ENCODE measurements at places on chromosomes 11 and 22. TPM values are rescaled to one million over a fixed set of nuclear protein-coding genes. Genes with fewer than 3 reads are reported as not detected.

CDCA5 gene
- 14.6 TPM for total RNA-seq

CCDC73 gene
- not detected for total RNA-seq

DNA sequence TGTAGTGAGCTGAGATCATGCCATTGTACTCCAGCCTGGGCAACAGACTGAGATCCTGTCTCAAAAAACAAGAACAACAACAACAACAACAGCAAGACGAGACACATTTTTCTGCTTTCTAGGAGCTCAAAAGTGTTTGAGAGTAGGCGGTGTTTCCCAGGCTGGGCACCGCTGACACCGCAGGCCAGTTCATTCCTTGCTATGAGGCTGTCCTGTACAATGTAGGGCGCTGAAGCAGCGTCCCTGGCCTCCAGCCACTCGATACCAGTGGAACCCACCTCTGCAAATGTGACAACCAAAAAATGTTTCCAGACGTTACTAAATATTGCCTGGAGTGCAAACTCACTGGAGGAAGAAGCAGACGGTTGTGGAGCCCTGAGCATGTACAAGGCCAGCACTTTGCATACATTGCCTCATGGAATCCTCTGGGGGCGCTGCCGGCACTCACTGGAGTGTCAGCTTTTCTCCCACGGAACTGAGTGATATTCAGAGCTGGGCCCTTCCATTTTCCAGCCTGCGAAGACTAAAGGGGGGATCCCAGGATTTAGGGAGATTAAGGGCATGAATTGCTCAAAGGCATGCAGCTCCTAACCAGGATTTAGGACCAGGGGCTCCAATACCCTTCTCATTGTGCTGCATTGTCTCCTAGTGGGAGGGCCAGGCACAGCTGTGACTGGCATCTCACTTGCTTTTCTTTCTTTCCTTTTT, 5.8 kb upstream of the MIEF1 start:
- H3K27me3 ChIP-seq, result no peaks in the 10 kb centered on the region
- peak; percentile 89 for DNase-seq
- H3K4me3 ChIP-seq, result no peak overlapping the region
- H3K27ac ChIP-seq, result peak overlapping the region; percentile 22
- H3K36me3 ChIP-seq, result no peaks in the 10 kb centered on the region

DNA sequence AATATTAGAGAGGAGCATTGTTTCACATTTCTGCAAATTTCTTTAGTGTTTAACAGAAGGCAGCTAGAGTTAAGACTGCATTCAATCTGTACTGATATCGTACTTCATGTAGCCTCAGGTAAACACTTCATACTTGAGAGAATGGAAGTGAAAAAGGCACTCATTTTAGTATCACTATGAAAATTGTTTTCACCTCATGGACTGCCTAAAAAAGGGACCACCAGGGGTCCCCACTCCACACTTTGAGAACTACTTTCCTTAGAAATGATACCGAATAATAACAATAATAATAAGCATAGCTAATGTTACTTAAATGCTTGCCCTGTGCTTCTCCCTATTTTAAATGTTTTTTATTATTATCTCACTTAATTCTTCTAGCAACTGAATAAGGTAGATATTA, 95.1 kb downstream of the BLID start:
- H3K36me3 ChIP-seq, result no peaks in the 10 kb centered on the region
- no peaks in the 10 kb centered on the region for H3K4me1 ChIP-seq
- H3K27ac ChIP-seq, result no peak overlapping the region
- no peaks in the 10 kb centered on the region for H3K27me3 ChIP-seq
- DNase-seq, result peak; percentile 30

NXF1 gene
- 60.7 TPM for total RNA-seq

SLC7A4 gene
- 4.0 TPM for total RNA-seq

DDTL gene
- total RNA-seq, result 3.5 TPM

DNA sequence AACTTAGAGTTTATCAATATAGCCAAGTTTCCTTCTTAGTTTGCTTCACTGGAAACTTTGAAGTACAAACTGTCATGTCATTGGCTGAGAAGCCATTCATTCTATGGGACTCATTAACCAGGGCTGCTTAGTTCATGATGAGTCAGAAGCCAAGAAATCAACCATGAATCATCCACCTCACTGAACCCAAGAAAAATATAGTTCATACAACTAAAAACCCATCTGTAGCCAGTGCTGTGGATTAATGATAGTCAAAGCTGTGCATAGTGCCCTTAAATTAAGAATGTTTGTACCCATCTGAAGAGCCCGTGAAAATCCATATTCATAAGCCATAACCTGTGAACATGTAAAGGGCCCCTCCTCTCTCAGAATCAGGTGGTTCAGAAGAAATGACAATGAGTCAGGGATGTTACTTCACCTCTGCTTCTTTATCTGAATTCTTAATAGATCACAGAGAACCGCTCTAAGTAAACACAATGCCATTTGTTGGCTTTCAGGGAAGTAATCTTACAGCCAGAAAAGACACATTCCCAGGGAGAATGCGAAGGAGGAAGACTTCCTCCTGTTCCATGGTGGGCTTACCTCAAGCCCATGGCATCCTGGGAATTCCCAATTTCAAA, 25.4 kb downstream of the MMP20 start:
- no peaks in the 10 kb centered on the region for H3K36me3 ChIP-seq
- no peaks in the 10 kb centered on the region for H3K4me1 ChIP-seq
- no peak overlapping the region for H3K4me3 ChIP-seq
- no peaks in the 10 kb centered on the region for H3K27me3 ChIP-seq
- no peak overlapping the region for H3K27ac ChIP-seq
- DNase-seq, result no peak

GRCh38 chr11:19871531-19871930, 158.9 kb downstream of the NAV2 start:
- no peaks in the 10 kb centered on the region for H3K27me3 ChIP-seq
- H3K4me1 ChIP-seq, result peaks cover 8% of the 10 kb centered on the region
- DNase-seq, result no peak
- no peak overlapping the region for H3K4me3 ChIP-seq
- H3K36me3 ChIP-seq, result no peaks in the 10 kb centered on the region
- H3K27ac ChIP-seq, result no peak overlapping the region

DNA sequence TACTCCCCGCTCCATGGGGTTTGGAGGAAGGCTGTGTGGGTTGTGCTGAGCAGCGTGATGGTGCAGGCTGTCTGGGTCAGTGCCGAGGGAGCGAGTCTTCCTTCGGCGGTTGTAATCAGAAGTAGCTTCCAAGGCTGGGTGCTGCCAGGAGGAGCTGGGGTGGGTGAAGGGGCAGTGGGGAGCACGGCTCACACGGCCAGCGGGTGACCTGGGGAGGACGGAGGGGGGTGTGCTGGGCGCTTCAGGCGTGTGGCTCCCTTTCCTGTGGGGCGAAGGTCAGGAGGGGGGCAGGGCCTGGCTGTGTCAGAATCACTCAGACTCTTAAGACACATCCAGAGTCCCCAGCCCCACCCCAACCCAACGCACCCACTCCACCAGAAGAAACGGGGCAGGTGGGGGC, 60.2 kb downstream of the LRP5 start:
- H3K27me3 ChIP-seq, result no peaks in the 10 kb centered on the region
- H3K4me3 ChIP-seq, result no peak overlapping the region
- no peak for DNase-seq
- peaks cover 11% of the 10 kb centered on the region for H3K4me1 ChIP-seq
- H3K27ac ChIP-seq, result no peak overlapping the region

DNA sequence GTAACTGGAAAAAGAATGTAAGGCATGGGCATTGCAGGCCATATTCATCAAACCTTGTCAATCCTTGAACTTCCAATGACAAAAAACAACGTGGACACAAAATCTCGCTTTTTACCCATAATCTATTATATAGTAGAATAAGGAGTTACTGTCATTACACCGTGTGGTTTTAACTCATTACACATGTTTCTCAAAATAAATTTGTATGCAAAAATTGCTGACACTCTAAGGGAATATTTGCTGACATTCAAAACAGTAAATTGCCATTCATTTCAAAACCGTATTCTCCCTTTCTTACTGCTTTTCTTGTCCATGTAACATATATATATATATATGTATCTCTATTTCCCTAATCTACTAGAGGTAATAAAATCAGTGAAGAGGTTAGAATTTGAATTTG, 33.4 kb downstream of the CDON start:
- H3K27ac ChIP-seq, result no peak overlapping the region
- H3K27me3 ChIP-seq, result no peaks in the 10 kb centered on the region
- no peak overlapping the region for H3K4me3 ChIP-seq
- no peak for DNase-seq
- peaks cover 2% of the 10 kb centered on the region for H3K4me1 ChIP-seq
- H3K36me3 ChIP-seq, result no peaks in the 10 kb centered on the region

DNA sequence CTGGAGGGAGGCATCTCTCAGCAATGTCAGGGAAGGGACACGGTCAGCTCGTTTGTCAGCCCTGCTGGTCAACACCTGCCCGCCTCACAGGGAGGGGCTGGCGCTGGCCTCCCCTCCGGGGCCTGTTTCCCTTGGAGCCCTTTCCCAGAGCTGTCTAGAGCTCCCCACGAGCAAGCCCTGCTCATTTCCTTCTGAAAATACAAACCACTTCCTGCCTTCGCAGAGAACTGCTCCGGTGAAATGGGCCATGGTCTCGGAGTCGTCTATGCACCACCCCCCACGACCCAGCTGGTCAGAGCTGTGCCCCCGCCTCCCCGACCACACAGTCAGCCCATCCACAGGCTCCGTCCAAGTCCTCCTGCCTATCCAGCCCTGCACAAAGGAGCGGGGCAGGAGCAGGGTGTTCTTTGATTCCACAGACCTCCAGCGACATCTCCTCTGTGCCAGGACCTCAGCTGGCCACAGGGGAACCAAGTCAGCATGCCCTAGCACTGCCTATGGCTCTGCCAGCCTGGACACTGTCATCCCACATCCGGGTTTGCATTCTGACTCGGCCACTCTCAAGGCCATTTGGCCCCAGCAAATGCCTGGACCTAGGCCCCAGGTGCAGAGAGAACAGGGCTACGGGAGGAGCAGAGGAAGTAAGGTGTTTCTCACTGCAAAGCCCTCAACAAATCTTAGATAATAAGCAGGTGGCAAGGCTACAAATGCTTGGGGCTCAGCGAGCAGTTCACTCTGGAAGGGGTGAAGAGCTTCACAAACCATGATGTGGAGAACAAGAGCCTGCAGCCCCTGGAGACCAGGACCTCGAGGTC, 82.1 kb upstream of the WNT11 start:
- H3K27me3 ChIP-seq, result no peaks in the 10 kb centered on the region
- DNase-seq, result no peak
- H3K4me3 ChIP-seq, result no peak overlapping the region
- no peak overlapping the region for H3K27ac ChIP-seq

- H3K36me3 ChIP-seq, result no peaks in the 10 kb centered on the region
- H3K4me1 ChIP-seq, result peaks cover 4% of the 10 kb centered on the region
- no peak for DNase-seq
- no peaks in the 10 kb centered on the region for H3K27me3 ChIP-seq
Observed at GRCh38 chr11:38456371-38456770, 1858.3 kb upstream of the RAG2 start.

GRCh38 chr11:103069367-103069766, 22.6 kb downstream of the DCUN1D5 start:
- no peak overlapping the region for H3K4me3 ChIP-seq
- H3K27me3 ChIP-seq, result no peaks in the 10 kb centered on the region
- no peaks in the 10 kb centered on the region for H3K4me1 ChIP-seq
- no peak for DNase-seq
- peaks cover 20% of the 10 kb centered on the region for H3K36me3 ChIP-seq

OR8G1 gene
- total RNA-seq, result not detected

CD3D gene
- not detected for total RNA-seq

SYT8 gene
- total RNA-seq, result not detected

DNA sequence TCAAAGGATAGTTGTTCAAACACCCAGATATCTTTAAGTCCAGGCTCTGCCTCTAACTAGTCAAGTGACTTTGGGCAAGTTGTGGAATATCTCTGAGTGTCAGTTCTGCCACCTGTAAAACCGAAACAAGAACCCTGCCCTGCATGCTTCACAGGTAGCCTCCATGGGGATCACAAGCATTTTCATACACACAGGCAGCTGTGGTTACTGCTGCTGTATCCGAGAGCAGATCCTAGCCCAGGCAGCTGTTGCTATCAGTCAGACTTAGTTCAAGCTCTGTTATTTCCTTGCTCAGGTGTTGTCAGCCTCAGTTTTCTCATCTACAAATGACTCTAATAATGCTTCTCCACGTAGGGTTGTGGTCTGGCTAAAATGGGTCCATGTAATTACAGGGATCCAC, 6.5 kb upstream of the RASD2 start:
- H3K4me1 ChIP-seq, result no peaks in the 10 kb centered on the region
- DNase-seq, result no peak
- no peak overlapping the region for H3K4me3 ChIP-seq
- H3K27ac ChIP-seq, result no peak overlapping the region
- H3K36me3 ChIP-seq, result no peaks in the 10 kb centered on the region

OR51D1 gene
- not detected for total RNA-seq

DNA sequence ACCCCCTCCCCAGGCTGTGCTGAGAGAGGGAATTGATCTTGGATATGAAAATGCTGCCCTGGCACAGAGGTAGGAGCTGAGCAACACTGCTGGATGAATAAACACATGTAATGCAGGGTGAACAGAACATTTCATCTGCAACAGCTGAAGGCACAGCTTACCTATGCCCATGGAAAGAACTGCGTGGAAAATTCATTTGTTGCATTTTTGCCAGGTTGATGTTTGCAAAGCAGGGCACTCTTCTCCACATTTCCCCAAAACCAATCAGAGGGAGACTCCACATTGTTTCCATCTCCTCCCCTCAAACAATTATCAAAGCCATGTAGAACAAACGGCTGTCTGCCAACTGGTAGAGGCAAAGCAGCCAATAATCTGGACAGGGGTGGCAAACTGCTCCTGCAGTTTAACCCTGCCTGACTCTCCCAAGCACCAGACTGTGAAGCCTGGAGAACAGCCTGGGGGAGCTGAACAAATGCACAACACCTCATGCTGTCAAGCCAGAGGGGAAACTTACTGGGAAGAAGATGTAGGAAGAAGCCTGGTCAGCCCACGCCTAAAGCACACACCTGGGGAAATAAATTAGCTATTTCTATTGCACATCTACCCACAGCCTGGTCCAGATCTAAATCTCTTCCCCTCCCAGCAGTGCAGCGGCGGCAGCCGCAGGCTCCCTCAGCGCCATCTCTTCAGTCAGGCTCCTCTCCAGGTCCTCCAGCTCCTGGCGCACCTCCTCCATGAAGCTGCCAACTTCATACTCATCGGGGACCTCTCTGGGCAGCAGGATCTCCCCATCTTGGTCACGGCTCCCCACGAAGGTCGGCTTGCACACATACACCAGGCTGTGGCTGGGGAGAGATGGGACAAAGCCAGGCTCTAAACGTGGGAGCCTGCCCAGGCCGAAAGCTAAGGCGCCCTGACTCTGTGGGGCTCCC, 44.3 kb downstream of the DKK3 start:
- H3K27ac ChIP-seq, result no peak overlapping the region
- no peaks in the 10 kb centered on the region for H3K4me1 ChIP-seq
- no peaks in the 10 kb centered on the region for H3K27me3 ChIP-seq
- no peak for DNase-seq
- peaks cover 16% of the 10 kb centered on the region for H3K36me3 ChIP-seq
- no peak overlapping the region for H3K4me3 ChIP-seq

- no peak for DNase-seq
- H3K36me3 ChIP-seq, result no peaks in the 10 kb centered on the region
- H3K4me1 ChIP-seq, result no peaks in the 10 kb centered on the region
- no peak overlapping the region for H3K4me3 ChIP-seq
- H3K27me3 ChIP-seq, result no peaks in the 10 kb centered on the region
- no peak overlapping the region for H3K27ac ChIP-seq
Observed at GRCh38 chr22:32348031-32348611, 9.5 kb upstream of the RFPL3 start.

THY1 gene
- 6.3 TPM for total RNA-seq
